ENCODE measurements at places on chromosomes 11 and 22.

DNA sequence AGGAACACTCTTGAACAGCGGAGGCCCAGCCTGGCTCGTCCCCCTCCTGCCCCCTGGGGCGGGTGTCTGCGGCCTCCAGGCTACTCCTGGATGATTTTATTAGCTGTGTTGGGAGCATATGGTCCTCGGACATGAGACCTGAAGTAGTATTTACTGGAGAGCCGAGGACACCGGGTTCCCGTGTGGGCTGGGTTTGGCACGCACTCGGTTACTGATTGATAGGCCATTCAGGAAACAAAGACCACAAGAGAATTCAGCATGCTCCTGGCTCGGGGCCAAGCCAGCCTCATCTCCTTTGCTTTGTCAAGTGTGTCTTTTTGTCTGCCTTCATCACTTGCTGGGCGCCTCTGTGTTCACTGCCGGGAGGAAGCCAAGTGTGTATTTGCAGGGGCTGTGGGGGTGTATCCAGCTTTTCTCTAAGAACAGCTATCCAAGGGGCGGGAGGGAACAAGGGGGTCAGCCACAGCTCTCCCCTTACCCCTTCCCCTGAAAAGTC is 9.7 kb downstream of the FXYD2 start:
- DNase-seq, result peak; percentile 35

- DNase-seq, result no peak
These were observed 44.6 kb downstream of the CYB5R2 start for GRCh38 chr11:7628660-7629059.

DNA sequence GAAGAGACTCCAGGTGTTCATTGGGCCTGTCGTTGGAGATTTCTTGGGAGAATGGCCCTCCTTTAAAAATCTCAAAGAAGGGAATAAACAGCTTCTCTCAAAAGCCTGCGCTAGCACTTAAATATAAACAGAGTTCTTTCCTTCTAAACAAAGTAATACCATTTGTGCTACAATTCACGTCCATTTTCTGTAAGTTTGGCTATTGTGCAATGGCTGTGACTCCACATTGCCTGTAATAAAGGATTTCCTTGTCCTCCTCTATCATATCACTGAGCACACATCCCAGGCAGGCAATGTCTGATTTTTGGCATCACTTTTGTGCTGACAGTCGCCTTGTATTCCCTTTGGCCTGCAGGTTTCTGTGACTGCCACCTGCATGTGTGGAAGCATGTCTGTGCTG is 4.9 kb upstream of the ADAMTS8 start:
- DNase-seq, result no peak

- DNase-seq, result no peak
These were observed 11.7 kb upstream of the C1QTNF6 start for GRCh38 chr22:37199760-37200108.

GRCh38 chr22:49921508-49922278 is 3.3 kb downstream of the CRELD2 start:
- DNase-seq, result no peak

GRCh38 chr11:74672956-74673692 is 58.1 kb downstream of the CHRDL2 start:
- no peak for DNase-seq

DNA sequence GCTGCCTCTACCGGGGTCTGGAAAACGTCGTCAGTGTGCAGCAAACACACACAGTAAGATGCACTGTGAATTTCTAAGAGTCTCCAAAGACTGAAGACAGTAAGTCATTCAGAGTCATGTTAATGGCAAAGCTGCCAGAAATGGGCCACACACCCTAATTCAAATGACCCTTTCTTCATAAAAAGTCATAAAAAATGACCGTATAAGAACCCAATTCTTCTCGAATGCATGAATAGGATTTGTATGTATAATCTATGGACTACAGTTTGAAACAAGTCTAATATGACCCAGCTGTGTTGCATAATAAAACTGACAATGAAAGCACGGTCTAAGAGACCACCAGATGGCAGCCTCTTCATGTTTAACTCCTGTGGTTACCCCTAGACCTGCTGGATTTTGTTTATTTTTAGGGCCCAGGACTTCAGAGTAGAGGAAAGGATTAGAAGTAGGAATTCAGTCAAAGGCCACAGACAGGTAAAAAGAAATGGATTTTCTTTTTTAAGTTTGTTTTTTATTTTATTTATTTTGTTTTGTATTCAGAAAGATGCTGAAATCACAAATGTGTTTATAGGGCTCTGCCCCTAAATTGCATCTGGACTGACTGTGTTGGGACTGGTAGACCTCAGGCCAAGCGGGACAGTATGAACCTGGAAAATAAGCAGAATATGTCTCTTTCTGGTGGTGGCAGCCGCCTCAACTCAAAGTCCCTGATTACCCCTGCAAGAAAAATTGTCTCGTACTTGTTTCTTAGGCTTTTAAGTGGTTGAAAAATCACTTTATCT is 32.1 kb upstream of the SLC5A12 start:
- DNase-seq, result peak; percentile 71

DNA sequence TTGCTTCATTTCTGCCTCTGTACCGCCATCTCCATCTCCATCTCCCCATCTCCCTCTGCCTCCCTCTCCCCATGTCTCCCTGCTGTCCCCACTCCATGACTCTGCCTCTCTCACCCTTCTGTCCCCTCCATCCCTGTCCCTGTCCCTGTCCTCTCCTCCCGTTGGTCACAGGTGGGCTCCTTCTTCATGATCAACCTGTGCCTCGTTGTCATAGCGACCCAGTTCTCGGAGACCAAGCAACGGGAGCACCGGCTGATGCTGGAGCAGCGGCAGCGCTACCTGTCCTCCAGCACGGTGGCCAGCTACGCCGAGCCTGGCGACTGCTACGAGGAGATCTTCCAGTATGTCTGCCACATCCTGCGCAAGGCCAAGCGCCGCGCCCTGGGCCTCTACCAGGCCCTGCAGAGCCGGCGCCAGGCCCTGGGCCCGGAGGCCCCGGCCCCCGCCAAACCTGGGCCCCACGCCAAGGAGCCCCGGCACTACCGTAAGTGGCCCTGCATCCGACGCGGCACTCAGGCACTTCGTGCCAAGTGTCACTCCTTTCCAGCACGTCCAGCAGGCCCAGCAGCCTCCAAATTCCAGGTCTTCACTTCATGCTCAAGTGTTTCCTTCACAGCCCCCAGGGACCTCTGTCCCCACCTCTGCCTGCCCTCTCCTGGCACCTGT is 76.0 kb downstream of the CACNA1I start:
- no peak for DNase-seq

GRCh38 chr11:65083134-65083833 is 556 bp downstream of the CDCA5 start:
- DNase-seq, result peak; percentile 29

- DNase-seq, result no peak
These were observed 138.8 kb downstream of the RCN1 start for GRCh38 chr11:32229576-32230240.

DNA sequence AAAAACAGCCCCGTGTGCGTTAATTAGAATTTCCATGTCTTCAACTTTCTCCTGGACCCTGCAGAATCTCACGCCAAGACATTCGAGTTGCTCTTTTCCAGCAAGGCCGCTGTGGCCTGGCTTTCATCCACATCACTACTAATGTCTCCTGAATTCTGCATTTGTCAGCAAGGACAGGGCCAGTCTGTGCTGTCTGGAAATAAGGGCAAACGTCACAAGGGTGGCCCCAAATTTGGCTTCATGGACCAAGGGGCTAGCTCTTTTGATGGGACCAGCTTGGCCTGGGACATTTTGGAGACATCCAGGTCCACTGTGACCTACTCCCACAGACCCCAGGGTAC is 33.4 kb downstream of the KCNQ1OT1 start:
- no peak for DNase-seq

DNA sequence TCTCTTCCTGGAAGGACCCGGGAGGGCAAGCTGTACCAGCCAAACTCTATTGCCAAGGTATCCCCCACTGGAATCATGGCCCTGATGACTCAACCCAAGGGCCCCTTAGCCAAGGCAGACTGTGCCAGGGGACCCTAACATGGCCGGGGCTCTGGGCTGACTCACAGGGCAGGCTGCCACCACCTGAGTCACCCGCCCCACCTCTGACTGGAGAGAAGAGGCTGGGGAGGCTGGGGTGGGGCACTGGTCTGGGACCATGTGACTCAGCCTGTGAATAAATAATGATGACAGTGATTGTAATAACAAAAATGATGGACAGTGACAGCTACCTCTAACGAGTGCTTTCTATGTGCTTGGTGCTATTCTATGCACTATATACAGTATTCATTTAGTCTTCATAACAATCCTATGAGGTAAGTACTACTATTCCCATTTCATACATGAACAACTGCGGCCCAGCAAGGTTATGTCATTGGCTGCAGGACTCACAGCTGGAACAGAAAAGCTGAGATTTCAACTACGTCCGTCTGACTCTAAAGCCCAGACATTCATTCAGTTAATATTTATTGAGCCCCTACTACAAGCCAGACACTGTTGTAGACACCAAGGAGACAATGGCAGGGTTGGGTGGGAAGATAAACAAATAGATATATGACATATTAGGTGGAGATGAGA is 84.2 kb downstream of the FBXO7 start:
- DNase-seq, result no peak

GRCh38 chr11:87092159-87092558 is 54.4 kb downstream of the TMEM135 start:
- no peak for DNase-seq

GRCh38 chr22:32737811-32738497 is 63.6 kb upstream of the TIMP3 start:
- DNase-seq, result no peak

- DNase-seq, result peak; percentile 4
These were observed 77.9 kb upstream of the TOP3B start for GRCh38 chr22:22060200-22061084.

DNA sequence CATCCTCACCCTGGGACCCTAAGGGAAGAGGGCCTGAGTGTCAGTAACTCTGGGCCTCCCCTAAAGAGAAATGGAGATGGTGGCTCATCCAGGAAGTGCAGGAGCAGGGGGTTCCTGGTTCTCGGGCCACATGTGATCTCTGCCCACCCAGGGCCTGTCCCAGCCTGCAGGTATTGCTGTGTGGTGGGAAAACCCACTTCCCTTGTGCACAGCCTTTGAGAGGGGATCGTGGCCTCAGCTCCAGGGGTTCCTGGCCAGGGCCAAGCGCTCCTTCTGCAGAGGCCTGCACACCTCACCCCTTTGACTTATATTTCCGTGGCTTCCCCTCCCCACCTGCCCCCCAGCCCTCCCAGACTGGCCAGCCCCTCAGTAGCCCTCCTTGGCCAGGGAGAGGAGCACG is 213.5 kb downstream of the OR4C45 start:
- DNase-seq, result no peak

DNA sequence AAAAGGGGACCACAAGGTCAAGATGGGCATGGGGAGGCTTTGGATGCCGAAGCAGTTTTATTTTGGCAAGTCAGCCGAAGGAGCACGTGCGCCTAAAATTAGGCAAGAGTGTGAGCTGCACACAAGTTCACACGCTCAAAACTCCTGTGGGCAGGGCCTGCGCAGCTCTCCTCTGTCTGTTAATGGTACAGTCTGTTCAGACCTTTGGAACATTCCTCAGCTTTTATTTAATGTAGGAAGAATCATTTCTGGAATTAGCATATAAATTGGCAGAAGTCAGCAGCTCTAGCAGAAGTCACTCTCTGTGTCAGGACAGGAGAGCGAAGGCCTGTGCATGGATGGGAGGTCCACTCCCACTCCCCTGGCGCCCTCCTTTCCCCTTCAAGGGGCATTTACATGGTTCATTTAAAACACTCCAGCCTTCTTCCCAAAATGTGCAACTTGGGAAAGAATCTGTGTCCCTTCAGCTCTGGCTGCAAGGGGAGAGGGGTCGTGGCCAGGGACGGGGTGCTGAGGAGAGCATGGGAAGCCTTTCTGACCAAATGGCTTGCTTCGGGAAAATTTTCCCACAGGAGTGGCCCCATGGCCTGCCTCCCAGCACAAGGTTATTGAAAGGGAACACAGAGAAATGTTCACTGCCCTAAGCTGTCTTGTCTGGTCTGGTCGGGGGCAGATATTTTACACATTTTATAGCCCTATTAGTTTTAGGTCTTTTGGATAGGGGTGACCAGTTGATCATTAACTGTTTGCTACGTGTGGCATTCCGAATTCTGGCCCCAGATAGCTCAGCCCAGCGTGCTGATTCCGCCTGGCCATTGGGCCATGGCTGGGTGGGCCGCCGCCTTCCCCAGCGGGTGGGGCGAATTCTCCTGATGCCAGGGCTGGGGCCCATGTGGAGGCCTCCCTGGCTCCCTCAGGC is 43.9 kb upstream of the SMIM38 start:
- no peak for DNase-seq

DNA sequence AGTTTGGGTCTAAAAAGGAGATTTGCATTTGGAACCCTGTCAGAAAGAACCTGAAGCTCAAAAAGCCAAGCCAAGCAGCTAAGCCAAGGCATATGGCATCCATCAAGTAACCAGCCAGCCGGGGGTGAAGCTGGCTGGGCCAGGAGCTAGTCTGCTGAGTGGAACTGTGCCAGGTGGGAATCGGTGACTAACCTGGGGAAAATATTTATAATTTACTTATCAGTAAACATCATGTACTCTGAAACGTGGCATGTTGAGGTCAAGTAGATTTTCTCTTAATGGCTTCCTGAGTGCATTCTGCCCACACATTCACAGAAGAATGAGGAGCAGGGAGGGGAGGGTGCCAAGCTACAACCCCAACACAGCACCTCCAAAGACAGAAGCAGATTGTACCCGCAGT is 70.5 kb upstream of the SESN3 start:
- DNase-seq, result no peak

DNA sequence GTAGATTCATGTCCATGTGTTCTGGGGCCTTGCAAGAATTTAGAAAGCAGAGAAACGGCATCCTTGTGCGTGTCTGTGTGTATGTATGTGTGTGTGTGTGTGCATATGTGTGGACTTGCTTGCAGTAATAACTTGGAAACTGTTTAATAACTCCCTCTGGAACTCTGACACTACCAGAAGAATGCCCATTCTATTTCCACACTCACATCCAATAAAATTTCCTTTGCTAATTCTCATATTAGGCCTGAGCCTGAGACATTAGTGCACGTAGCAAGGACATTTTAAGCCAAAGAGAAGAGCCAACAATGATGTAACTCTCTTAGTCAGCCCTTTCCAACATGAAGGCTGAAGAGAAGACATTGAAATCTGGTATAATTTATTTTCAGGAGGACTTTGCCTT is 3.2 kb downstream of the OR4D6 start:
- DNase-seq, result no peak

GRCh38 chr22:36065775-36066544 is 37.3 kb upstream of the RBFOX2 start:
- peak; percentile 85 for DNase-seq

DNA sequence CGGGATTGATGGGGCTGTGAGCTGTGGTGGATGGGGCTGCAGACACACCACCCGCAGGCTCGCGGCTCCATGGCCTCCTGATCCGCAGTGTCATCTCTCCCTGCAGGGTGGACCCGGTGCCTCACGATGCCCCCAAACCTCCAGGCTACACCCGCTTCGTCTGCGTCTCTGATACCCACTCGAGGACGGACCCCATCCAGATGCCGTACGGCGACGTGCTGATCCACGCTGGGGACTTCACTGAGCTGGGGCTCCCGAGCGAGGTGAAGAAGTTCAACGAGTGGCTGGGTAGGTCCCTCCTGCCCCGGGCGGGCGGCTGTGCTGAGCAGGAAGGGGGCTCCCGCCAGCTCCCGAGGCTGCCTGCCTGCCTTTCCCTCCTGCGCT is 23.1 kb downstream of the MPPED1 start:
- DNase-seq, result no peak
